ENCODE measurements at places on chromosomes 6 and 20.

- no peak for DNase-seq
These were observed 635 bp downstream of the SLC35B3 start for GRCh38 chr6:8434727-8435092.

DNA sequence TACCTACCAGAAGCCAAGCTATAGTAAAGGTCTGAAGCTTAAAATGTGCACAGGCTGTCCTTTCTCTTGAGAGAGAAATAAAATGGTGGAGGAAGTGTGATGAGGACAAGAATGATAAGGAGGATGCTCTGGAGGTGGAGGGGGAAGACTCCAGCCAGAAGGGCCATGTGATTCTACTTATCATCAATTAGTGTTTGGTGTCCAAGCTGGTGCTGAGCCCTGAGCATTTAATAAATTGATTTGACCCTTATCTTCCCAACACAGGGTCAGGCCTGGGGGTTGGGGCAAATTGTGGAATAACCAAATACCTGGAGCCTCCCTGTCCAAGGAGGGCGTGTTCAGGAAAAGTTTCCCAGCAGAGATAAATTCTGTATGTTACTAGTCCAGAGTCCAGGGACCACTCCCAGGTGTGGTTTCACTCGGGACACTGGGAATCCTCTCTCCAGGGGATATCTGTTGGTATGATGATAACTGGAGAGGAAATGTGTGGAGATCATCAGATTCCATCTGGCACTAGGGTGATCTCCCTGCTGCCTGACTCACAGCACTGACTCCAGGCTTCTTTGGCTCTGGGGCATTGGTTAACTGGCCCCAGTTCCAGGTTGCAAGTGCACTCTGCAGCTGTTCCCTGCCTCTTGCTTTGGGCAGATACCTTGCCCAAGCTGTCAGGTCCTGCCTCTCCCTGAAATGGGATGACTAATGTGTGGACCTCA, 3.8 kb upstream of the MYBL2 start:
- DNase-seq: peak; percentile 7

- DNase-seq: no peak
These were observed 180.9 kb downstream of the SAMD5 start for GRCh38 chr6:147689398-147689797.

DNA sequence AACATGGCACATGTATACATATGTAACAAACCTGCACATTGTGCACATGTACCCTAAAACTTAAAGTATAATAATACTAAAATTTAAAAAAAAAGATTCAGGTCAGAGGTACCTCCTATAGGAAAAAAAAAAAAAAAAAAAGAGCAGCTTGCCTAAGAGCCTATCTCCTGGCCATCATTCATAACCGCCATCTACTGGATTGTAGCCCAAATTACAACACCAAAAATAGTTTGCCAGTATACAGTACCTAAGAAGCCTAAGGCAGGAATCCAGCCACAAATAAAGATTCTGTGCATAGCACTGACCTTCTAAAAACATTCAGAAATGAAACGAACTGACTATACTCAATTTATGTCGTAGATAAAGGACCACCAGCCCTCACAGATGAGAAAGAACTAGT, 438.4 kb upstream of the ADGRB3 start:
- DNase-seq: no peak

DNA sequence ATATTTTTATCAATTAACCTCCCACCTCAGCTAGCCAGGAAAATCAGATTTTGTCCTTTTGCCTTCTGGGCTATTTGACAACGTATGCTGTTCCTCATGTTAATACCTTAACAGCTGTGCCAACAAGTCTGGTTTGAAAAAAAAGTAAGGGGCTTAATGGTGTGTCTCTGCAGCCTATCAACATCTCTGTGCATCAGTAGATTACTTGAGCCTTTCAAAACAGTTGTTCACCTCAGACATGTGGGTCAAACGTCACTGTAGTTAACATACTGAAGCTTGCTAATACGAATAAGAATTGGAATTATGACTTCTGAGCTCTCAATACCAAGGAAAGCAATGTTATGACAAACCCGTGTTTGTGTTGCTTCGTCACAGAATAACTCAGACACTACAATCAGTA, 23.0 kb downstream of the CEP57L1 start:
- DNase-seq: no peak

DNA sequence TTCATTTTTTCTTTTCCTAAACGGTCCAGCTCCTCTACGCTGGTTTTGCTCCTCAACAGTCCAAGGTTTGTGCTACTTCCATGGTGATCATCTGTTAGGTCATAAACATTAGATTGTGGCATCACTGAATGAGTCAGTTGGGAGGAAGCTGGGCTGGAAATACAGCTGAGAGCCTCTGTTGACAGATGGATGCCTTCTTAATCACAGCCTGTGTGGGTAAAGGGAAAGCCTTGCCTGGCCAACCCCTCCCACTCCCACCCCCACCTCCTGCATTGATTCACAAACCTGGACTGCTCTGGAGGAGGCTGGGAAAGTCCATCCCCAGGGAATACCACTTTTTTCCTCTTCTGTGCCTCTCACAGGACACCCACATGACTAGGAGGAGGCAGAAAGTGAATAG, 180.6 kb upstream of the CCN2 start:
- DNase-seq: no peak

- no peak for DNase-seq
These were observed 68.0 kb upstream of the HIVEP1 start for GRCh38 chr6:11944111-11944510.

DNA sequence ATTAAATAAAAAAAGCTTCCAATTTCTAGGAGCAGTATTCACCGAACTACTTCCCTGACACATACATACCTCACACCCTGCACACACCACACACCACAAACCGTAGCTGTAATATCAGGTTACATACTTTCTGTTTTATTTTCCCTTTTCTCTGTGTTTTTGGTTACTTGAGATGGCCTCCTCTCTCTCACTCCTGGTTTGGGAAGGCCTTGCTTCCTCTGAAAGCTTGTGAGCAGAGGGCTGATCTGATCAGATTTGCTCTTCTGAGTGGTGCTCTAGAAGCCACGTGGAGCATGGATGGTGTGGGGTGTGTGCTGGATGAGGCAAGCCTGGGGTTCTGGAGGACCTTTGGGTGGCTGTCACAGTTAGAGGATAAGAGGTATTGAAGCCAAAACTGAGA, 20.9 kb downstream of the UTRN start:
- no peak for DNase-seq

- no peak for DNase-seq
These were observed 18.9 kb upstream of the TRAF3IP2 start for GRCh38 chr6:111624401-111625098.

DNA sequence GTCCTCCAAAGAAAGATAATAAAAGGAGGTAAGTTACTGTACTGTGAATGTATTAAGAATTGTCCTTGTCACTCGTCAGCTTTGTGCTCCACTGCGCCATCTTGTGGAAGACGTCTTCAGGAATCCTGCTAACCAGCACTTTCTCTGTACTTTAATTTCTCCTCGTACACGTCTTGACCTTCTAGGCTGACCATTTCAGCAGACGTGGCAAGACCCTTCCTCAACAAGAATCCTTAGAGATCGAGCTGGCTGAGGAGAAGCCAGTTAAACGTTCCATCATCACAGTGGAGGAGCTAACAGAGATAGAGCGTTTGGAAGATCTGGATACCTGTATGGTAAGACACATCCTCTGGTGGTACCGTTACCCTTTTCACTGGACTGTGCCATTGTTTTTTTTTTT, 95.5 kb upstream of the SCGN start:
- DNase-seq: peak; percentile 54

GRCh38 chr20:35698298-35699126, 640 bp downstream of the NFS1 start:
- no peak for DNase-seq

GRCh38 chr6:149054559-149055194, 262.8 kb upstream of the TAB2 start:
- DNase-seq: no peak

DNA sequence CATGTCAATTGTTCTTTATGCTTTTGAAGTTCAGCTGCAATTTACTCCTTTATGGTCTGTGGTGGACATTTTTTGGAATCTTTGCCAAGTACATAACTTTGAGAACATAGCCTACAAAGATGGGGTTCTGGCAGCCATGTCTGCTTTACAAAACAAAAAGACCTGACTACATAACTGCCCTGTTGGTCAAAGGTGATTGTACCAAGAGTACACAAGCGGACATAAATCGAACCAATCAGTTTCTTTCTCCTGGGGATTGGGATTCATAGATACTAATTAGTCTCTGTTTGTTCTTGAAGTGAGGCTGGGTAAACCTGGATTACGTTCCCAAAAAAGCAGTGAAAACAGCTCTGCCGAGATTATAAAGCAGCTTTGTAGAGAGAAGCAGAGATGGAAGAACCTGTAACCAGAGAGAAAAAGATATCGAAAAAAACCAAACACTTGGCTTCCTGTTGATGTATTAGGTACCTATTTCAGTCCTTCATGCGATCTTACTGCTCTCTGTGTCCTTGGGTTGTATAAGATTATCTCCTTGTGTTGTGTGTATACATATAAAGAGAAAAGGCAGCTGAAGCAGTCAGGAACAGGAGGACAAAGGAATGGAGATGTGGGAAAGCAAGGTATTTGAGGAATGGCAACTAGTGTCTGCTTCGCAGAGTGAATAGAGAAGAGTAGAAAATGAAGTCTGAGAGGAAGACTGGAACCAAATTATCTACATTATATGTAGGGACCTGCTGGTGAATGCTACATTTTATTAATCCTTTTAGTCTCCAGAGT, 2.7 kb upstream of the ZFAND3 start:
- no peak for DNase-seq

- DNase-seq: no peak
These were observed 187.3 kb upstream of the FOXA2 start for GRCh38 chr20:22771706-22772105.
